ENCODE measurements at places on chromosomes 2 and 18.

DNA sequence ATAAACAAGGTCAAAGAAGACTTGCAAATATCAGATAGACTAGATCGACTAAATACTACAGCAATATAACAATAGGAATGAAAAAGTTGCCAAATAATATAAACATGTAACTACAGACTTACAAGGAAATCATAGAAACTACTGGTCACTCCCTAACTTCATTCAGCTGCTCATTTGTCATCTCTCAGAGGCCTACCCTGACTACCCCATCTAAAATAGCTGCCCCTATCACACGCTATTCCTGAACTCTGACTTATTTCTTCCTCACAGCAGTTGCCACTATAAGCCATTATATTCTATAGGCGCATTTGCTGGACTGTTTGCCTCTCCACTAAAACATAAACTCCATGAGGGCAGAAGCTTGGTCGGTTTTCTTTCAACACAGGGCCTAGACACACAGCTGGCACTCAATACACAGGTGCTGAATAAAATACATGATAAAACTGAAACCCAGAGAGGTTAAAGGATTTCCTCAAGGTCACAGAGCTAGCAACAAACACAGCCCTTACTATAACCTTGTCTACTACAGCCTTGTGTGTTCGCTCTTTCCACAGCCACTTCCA is 1.8 kb downstream of the STRN start:
- no peak for DNase-seq

DNA sequence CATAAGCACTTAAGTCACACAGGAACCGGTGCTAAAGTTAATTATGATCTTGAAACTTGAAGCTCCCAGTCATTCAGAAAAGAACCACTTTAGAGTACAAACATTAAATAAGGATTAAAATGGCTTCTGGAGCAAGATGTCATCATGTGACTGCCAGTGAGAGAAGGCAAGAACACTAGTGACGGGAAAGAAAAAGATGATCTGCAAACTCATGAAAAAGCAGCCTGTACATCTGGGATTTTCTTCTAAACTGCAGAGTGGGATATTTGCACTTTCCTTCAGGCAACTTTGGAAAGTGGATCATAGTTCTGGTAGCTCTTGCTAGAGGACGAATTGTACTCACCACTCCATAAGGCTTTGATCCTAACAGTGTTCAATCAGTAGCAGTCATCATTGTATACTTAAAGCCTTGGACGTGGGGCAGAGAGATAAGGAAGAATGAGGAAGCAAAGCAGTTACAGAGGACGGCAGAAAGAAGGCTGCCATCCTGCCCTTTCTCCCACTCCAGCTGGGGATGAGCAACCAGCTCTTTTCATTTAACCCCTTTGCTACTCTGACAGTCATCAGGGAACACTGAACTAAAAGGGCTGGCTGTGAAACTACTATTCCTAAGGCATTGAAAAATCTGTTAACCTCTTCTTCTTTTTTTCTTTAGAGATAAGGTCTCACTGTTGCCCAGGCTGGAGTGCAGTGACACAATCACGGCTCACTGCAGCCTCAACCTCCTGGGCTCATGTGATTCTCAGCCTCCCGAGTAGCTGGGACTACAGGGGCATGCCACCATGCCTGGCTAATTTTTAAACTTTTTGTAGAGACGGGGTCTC is 18.1 kb downstream of the ABHD3 start:
- no peak for DNase-seq

- DNase-seq: no peak
Observed at GRCh38 chr2:215870088-215870490, 143.3 kb downstream of the MREG start.

DNA sequence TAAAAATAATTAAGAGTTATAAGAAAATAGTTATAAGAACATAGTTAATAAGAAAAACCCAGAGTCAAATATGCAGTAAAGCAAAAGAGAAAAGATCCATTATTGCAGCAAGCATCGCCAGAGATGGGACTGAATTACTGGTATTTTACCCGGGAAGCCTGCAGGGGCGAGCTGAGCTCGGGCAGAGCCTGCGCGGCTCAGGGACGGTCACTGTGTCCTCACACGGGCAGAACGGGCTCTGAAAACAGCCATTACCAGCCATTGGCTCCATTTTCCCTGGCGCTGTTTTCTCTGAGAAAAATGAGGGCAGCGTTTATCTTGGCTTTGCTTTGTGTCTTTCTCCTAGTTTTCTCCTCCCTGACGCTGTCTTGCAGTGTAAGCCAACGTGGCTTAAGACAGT is 95.3 kb upstream of the ALKAL2 start:
- DNase-seq: no peak

GRCh38 chr2:99867770-99868169 is 274.6 kb downstream of the AFF3 start:
- DNase-seq: no peak

DNA sequence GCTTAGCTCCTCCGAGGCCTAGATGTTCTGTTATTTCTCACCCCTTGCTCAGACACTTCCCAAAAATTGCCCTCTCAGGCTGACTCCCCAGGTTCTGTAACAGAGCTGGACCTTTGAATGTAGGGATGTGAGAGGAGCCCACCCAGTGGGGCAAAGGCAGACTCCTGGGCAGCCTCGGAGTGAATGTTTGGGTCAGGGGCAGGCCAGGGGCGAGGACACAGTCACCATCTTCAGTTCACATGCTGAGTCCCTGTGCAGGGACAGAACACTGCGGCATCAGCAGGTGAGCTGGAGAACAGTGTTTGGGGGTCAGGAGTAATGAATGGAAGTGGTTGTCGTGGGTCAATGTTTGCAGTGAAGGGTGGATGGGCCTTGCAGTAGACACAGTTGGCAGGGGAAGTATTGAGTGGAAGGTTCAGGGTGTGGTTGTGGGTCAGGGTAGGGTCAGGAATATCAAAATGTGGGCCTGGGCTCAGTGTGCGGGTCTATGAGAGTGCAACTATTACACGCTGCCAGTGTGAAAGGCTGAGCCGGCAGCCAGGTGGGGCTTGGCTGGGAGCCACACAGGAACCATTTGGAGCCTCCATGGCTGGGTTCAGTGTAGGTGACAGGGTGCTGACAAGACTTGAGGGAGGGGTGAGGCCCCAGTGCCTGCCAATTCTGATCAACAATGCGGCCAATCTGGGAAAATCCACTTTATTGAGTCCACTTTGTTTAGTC is 4.4 kb downstream of the IHH start:
- DNase-seq: no peak

GRCh38 chr2:58304843-58305242 is 63.7 kb upstream of the FANCL start:
- no peak for DNase-seq

GRCh38 chr2:223049356-223049755 is 2.6 kb upstream of the KCNE4 start:
- DNase-seq: no peak

GRCh38 chr18:73924836-73925235 is 222.8 kb downstream of the FBXO15 start:
- DNase-seq: no peak

GRCh38 chr2:225893151-225893550 is 493.6 kb downstream of the NYAP2 start:
- DNase-seq: no peak

DNA sequence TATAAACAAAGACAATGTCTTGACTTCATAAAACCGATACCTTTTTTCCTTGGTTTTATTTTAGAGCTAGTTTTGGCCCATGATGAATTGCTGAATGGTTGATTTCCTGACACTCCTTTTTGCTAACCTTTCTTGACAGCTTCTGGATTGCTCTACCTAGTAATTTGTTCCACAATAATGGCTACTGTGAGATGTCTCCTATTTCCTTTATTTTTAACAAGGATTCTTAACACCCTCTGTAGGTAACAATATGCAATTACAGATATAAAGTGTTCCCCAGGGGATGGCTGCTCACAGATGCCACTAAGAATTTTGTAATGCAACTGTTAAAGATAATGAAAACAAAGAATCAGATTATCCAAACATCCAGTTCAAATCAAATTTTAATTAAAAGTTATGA is 100.8 kb upstream of the ATP5MC3 start:
- DNase-seq: peak; percentile 18

DNA sequence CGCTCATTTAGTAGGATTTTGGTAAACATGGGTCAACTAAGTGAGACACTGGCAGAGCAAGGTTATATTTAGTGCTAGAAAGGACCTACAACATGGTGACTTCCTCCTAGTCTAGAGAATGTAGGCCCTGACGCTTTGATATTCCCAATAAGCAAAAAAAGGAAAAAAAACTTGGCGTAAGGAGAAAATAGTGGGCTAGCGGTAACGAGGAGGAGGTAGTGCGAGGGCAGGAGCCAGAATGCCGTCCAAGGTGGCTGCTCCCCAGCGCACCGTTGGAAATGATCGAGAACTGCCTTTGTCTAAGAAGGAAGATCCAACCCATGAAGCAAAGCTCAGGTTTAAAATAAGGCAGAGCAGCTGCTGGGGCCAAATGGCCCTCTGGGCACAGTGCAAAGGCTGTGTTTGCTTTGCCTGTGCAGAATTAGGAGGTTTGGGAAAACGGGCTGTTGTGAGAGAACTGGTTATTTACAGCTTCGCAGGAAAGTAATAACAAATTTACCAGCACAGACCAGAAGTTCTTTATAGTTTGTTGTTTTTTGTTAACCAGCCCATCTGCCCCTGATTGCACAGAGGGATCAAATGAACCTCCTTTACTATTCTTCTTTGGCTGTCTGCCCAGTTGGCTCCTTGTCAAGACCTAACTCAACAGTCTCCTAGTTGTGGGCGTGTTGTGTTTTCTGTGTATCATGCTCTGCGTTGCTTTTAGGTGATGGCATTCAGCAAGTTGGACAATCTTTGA is 86.6 kb downstream of the ITGB1BP1 start:
- peak; percentile 90 for DNase-seq

- no peak for DNase-seq
Observed at GRCh38 chr2:58767828-58768714, 526.9 kb upstream of the FANCL start.

- DNase-seq: no peak
Observed at GRCh38 chr18:30093376-30093775, 949.2 kb downstream of the DSC3 start.

DNA sequence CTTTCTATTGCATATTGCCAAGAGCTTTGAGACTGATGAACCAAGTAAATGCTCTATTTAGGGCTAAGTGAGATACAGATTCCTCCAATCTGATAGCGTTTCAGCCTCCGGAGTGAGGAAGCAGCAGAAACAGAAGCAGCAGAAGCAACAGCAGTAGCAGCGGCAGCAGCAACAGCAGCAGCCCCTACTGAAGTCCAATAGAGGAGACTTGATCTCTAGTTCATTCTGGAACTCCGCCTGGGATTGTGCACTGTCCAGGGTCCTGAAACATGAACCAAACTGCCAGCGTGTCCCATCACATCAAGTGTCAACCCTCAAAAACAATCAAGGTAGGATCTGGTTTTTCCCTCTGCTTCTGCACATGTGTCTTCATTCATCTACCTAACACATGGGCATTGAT is at the start of gene DPP10:
DPP10 (plus strand) TSS at position 132 of the 400 bp plus-strand sequence.
- DNase-seq: no peak

- DNase-seq: no peak
Observed at GRCh38 chr18:63283305-63284094, 36.1 kb downstream of the BCL2 start.

GRCh38 chr2:24050041-24050979 is 769 bp downstream of the FKBP1B start:
- DNase-seq: no peak

DNA sequence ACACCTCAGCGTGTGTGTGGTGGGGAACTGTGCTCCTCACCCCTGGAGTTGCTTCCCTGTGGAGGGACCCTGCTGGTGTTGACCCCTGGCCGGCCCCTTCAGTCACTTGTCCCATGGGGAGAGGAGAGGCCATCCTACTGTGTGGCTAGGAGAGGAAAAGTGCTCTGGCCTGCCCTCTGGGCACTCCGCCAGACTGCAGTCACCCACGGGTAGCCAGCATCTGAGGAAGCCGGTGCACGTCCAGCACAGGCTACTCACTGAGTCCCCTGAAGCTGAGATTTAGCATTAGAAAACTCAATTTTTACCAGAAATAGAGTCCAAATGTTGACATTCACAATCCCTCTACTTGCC is 211.5 kb upstream of the RAB6C start:
- no peak for DNase-seq

- DNase-seq: no peak
Observed at GRCh38 chr18:24398540-24398939, 916 bp upstream of the OSBPL1A start.

DNA sequence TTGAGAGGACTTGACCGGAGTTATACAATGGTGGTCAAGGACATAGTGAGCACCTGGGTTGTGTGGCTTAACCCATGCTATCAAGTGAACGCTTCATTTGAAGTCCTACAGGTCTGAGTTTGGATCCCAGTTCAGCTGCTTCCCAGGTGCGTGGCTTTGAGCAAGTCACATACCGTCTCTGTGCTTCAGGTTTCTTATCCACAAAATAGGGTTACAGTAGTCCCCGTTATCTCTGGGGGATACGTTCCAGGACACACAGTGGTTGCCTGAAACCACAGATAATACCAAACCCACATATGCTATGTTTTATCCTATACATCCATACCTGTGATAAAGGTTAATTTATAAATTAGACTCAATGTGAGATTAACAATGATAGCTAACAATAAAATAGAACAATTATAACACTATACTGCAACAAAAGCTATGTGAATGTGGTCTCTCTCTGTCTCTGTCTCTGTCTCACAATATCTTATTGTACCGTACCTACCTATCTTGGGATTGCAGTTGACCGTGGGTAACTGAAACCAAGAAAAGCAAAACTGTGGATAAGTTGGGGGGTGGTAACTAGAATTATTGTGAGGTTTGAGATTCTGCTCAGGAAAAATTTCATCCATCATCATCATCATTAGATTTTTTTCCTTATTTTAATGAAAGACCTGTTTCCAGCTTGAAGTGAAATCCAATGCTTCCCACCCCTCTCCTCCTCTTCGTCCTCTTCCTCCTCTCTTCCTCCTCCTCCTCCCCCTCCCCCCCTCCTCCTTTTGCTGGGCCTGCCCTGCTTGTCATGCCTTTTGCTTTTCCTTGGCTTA is 22.7 kb downstream of the LBH start:
- no peak for DNase-seq
